ENCODE measurements at places on chromosomes 16 and 17. TPM values are rescaled to one million over a fixed set of nuclear protein-coding genes. Genes with fewer than 3 reads are reported as not detected.
A peak's percentile ranks its signal among the peaks of the same experiment; 100 is the strongest.

Gene NLRC3
- 5.1 TPM for total RNA-seq

Gene CFAP97D1
- under 0.01 TPM for total RNA-seq

GRCh38 chr17:53032861-53033271 lies 789.9 kb upstream of the KIF2B start:
- peak; percentile 89 for DNase-seq

- DNase-seq = no peak
These were observed 7.8 kb upstream of the SSTR2 start for GRCh38 chr17:73156887-73157520.

DNA sequence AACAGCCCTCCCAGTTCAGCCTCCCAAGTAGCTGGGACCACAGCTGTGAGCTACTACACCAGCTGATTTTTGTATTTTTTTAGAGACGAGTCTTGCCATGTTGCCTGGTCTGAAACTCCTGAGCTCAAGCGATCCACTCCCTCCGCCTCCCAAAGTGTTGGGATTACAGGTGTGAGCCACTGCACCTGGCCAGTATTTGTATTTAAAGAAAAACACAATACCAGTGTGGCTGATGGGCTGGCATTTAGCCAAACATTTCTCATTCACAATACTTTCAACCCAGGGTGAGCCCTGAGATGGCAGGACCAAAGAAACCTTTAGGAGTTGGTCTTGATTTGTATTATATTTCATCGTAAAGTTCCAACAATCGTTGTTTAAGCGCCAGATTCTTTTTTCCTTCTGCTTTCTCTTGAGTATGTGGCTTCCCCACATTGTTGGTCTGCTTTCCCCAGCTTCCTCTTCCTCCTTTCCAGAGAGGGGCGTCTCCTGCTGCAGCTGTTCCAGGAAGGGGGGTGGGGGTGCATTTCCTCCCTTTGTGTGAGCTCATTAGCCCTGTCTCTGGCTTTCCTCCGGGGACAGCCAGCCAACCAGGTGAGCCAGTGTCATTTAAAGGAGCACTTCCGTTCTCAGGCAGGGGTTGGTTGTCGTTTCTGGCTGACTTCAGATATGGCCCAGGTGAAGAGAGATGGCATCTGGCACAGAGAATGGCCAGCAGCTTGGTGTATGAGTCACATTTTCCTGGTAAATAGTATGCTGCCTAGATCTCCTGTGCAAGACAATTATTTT lies 79.9 kb downstream of the GPRC5B start:
- peak; percentile 99 for DNase-seq

Gene FOXC2
- 5.1 TPM for total RNA-seq

Gene CLDN9
- not detected for total RNA-seq

GRCh38 chr17:6969323-6969726 lies 26.5 kb upstream of the ALOX12 start:
- peak; percentile 36 for DNase-seq

GRCh38 chr17:77872714-77873499 lies 85.6 kb upstream of the TNRC6C start:
- no peak for DNase-seq

Gene AARSD1
- 14.7 TPM for total RNA-seq

DNA sequence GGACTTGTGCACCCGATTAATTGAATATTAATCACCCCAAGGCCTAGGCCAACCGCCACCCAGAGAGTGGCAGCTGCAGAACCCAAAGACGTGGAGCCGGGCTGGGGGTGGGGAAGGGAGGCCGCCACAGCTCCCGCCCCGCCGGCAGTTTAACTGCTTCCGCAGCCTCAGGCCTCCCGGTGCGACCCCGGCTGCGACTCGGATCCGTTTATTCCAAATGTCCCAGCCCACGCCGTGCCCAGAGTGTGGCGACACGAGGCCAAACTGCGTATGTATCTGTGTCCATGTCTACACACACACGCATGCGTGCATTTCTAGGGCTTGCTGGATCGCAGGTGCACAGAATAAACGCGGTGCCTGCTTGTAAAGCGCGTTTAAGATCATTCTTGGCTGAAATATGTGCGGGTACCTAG lies 802 bp upstream of the TOB1 start:
- peak; percentile 55 for DNase-seq

Gene WFIKKN2
- total RNA-seq = not detected

DNA sequence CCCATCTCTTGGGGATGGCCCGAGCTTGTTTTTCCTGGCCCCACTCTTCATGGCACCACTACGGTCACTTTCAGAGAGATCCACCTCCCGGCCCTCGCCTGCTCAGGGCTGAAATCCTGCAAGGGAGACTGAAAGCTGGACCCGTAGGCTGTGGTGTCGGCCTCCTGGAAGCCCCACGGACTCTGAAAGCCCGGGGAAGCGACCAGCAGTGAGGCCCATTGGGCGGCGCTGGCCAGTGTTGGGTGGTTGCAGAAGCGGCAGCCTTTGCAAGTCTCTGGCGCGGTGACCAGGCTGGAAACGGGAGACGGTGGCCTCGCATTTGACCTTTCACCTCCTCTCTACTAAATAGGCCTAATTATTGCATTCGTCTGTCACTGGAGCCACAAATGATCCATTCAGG lies 186.0 kb upstream of the FOXF1 start:
- DNase-seq = no peak

DNA sequence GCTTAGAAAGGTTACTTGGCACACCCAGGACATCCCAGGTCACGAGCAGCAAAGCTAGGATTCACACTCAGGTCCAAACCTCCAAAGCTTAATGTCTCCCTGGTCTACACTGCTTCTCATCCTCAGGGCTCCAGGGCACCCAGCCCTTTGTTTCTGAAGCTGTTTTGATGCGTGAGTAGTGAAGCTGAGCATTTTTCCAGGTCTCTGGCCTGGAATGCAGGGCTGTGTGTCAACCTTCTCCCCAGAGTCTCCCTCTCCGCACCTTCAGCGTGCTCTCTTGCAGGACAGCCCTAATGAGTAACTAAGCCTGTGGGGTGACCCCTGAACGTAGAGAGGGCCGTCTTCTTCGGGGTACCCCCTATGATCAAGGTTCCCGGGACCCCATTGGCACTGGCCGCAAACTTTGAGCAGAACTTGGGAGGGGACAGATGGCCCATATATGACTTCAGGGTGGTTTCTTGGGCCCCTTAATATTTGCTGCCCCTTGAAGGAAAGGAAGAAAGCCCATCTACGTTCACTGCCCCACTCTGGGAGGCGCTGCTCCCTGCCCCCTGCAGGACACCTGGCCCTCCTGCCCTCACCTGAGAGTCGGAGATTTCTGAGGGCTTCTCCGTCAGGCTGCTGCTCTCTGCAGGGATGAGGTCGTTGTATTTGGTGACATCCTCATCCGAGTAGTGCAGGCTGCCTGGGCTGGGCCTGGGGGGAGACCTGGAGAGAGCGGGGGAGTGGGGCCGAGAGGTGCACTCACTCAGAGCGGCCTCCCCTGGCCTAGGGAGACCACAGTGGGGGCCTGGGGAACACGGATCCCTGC lies 36.4 kb upstream of the CDC42EP4 start:
- no peak for DNase-seq

DNA sequence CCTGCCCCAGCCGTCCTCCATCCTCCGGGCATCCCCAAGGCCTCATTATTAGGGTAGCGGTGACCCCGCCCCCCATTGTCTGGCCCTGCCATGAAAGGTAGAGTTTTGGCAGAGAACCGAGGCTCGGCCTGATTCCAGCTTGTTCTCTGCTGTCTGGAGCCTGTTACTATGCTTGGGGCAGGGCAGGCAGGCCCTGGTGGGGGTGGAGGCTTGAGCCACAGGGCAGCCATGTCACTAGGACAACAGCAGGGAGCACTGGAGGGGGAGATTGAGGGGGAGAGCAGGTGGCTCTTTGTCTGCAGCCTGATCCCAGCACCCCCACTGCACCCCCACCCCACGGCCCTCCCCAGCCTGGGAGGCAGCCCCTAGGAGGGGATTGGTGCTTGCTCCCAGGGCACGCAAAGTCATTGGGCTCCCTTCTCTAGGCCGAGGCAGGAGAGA lies 15.4 kb downstream of the RHBDL3 start:
- peak; percentile 37 for DNase-seq

Gene SCNN1B
- 3.0 TPM for total RNA-seq

GRCh38 chr16:80144191-80144590 lies 396.6 kb upstream of the DYNLRB2 start:
- no peak for DNase-seq
